ENCODE measurements at places on chromosomes 3 and 15.

DNA sequence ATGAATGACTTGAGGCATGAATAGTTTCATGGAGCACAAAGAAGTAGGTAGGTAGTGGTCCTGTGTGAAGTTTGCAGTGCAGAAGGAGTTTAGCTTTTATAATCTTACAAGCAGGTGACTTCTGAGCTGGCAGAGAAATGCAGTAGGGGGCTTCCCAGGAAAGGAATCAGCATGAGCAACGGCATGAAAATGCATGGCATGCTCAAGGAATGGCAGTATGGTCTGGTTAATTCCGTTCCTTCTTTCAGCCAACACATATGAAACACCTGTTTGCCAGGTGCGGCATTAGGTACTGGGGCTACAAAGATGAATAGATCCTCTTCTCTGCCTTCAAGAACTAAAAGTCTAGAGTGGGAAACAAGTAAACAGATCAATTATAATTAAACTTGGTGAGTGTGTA lies 138.0 kb upstream of the BHLHE40 start:
- no peak for DNase-seq

DNA sequence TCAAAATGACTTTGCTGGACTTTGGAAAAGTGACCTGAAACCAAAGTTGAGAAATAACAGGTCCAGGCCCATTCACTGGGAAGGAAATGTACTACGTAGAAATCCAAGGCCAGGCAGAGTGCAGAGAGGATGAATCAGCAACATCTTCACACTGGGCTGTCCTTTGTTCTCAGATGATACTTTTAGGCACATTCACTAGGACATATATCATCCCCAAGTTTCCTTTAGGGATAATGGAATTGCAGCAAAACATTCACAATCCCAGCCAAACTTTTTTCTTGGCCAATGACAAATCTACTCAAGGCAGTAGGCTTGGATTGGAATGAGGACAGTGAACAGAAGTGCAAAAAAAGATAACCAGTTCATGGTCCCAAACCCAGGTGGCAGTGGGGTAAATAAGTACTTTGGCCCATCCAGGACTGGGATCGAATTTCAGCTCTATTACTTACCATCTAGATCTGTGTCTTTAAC lies 75.1 kb downstream of the CLDN11 start:
- no peak for DNase-seq

DNA sequence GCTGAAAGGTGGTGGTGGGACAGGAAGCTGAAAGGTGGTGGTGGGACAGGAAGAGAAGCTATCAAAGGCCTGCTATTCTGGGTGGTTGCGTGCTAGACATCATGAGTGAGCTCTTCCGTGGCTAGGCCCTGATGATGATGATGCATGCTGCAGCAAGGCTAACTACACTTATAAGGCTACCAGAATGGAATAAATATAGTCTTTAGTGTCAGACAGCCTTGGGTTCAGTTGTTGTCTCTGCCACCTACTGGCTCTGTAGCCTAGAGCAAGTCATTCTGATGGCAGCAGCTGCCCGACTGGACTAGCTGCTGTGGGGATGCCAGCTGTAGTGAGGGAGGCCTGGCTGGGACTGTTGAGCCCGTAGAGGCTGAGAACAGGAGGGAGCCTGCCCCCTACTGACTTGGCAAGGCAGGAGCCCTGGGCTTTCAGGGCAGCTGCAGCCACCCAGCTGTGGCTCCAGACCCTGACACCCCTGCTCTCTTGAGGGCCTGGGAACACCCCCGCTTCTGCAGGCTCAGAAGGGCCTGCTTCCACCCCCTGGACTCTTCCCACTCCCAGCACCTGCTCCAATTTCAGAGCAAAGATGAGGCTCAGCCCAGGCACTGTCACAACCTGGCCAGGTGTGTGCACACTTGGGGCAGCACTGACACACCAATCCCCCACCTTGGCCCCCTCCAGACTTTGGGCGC lies 21.4 kb upstream of the ZBED2 start:
- DNase-seq: peak; percentile 59

DNA sequence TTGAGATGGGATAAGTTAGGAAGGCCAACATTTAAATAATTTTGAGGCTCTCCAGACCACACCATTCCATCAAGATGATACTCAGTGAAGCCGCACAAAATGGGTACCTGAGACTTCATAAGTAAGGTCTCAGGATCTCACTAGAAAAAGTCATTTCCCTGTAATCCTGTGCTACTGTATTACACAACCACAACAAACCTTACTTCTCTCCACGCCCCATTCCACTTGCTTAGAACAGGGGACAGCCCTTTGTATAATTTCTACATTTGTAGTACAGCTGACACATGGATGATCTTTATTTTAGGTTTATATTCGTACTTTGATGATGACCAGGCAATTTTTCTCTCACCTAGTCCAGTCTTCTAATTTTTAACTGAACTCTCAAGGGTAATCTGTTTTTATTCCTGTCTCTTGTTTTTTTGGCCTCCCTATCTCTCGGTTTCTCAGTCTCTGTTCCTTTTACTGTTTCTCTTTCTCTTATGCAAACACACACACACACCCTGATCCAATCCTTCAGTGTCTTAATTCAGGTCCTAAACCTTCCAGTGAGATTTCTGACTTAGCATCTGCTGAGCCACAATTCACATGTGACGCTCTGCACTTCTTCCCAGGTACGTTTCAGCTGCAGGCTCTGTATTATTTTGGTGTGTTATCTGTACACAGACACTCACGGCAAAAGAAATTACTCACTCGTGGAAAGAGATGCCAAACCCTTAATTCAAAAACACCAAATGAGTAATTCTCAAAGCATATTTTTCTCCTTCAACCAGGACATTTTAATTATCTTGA lies 223.2 kb upstream of the THBS1 start:
- no peak for DNase-seq

DNA sequence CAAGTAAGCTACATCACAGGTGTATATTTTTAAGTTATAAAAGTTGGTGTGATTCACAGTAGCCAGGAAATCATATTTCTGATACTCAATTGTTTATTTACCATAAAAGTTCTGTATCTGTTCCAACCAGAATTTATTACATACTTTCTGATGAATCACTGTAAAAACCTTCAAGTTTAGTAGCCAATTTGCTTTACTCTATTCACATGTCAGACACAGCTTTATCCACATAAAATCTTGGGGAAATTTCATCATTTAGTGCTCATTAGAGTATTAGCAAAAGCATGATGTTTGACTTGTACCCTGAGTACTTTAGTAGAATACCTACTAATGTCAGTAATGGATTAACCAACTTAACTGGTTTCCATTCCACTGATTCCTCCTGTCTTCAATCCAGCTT lies 249.8 kb downstream of the POLQ start:
- DNase-seq: no peak

DNA sequence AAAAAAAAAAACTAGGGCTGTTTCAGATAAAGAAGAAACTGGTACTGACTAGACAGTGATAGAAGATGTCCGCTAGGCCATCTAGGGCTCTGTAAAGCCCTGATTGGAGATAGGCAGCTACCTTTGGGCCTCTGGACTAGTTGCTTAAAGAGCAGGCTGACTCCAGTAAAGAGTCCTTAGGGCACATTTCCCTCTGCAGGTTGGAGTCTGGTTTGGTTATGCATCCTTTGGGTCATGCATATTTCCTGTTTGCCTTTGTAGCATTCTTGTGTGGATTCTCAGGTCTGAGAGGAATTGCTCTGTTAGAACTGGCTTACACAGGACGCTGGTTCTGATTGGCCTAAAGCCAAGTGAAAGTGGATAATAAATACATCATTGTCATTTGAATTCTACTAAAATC lies 165.5 kb upstream of the LRRN1 start:
- no peak for DNase-seq

- no peak for DNase-seq
Measured at GRCh38 chr3:167372138-167372537, 8.0 kb downstream of the ZBBX start.

GRCh38 chr15:39140060-39140604 lies 440.7 kb upstream of the THBS1 start:
- no peak for DNase-seq

DNA sequence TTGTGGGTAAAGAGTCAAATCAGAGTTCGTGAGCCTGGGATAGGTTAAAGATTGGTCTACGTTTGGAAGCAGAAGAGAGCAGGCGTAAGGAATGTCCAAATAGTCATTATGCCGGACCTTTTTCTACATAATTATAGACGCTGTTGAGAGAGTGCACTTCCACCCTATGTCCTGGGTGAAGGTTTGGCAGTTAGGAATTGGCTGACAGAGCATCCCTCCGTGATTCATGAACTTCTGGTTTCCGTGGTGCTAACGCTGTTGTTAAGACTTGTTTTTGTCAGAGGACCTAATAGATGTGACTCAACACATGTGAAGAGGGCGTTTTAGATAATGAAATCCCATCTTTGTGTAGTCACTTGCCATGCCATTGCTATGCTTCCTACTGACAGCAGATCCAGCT lies 1.1 kb downstream of the EAF1 start:
- DNase-seq: no peak

- no peak for DNase-seq
Measured at GRCh38 chr3:5093731-5094130, 28.4 kb upstream of the ARL8B start.

- no peak for DNase-seq
Measured at GRCh38 chr3:171377859-171378258, 82.3 kb downstream of the TNIK start.

DNA sequence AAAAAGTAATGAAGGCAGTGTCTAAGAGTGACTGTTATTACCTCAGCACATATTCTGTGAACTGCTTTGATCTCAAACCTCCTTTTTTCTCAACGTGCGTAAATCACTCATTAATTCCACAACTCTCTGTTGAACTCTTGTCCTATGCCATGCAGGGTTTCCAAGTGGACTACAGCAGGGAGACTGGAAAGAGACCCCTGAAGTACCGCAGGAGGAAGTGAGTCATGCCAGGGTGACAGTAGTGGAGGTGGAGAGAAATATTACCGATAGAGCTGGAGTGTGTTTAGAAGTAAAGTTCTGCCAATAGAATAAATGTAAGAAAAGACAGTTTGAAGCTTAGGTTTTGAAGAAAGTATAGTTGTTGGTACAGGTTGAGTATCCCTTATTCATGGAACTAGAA lies 908.9 kb downstream of the ROBO1 start:
- DNase-seq: no peak

DNA sequence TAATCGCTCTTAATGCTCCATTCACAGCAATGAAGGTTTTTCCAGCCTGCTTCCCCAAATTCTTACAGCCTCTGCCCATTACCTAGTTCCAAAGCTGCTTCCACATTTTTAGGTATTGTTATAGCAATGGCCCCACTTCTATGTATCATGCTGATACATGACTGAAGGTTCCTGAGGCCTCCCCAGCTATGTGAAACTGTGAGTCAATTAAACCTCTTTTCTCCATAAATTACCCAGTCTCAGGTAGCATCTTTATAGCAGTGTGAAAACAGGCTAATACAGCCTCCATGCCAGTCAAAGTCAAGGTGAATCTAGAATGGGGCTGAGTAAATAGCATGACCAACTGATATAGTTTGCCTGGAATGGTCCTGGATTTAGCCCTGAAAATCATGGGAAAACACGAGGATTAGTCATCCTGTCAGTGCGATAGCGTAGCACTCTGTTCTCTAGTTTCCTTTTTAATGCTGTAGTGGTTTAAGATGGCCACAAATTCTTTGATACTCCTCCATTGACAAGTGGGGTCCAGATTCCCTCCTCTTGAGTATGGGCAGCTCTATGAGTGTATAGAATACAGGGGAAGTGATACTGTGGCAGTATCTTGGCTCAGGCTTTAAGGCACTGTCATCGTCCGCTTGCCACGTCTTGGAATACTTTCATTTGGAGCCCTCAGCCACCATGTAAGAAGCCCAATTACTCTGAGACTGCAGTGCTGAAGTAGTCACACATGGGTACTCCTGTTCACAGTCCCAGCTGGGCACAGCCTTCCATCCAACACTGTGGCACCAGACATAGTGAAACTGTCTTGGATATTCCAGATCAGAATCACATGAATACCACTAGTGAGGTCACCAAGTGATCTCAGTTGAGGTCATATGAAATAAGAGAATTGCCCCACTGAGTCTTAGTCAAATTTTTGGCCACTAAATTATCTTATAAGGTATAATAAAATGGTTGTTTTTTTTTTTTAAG lies 94.0 kb upstream of the PLCL2 start:
- DNase-seq: no peak

GRCh38 chr3:188574885-188575284 lies 420.9 kb downstream of the LPP start:
- DNase-seq: no peak

- no peak for DNase-seq
Measured at GRCh38 chr15:25652704-25653103, 210.4 kb downstream of the ATP10A start.

GRCh38 chr3:158105119-158105709 lies 1.0 kb downstream of the SHOX2 start:
- DNase-seq: no peak

DNA sequence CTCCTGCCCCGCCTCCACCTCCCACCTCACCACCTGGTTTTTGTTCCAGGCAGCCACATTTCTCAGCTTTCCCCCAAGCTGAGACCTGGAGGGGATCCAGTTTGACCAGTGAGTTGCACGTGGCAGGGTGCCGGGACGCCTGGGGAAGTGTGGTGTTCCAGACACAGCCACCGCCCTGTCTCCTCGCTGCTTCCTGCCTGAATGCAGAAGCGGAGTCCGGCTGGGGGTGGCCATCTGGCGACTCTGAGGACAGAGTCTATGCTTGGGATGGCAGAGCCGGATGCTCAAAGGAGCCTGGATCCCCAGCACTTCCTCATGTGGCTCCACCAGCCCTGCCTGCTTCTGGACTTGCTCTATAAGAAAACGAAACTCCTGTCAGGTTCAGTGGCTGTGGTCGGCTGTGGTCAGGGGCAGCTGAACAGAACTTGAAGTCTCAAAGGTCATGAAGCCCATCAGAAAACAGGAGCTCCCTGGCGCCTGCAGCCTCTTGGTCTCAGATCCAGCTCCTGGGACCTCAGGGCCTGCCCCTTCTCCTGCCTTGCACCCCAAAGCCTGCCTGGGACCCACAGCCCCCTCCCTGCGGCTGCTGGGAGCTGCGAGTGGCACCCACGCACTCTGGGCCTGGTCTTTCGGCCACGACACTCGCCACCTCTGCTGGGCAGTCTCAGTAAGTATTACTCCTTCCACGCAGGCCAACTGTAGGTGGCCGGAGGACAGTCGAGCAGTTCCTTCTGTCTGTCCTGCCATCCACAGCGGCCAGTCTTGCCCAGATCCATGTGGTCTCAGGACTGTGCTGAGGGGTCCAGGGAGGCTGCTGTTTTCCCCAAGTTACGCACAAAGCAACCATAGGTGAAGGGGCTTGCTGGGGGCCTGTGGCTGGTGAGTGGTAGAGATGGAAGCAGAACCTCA lies 112.8 kb upstream of the MEF2A start:
- DNase-seq: no peak

DNA sequence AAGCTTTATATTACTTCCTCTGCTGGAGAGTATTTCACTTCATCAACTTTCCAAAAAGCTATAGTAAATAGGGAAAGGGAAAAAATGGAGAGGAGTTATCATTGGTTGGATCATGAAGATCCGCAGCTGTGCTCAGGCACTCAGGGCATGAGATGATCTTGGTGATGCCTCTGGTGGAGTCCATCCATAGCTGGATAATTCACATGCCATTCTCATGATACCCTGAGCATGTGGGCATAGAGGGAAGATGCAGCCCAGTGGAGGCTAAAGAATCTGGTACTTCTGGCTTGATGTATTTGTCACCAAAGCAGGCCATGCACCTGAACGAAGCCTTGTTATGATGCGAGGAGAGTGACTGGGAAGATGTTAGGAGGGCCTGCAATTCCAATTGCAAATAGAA lies 150.2 kb downstream of the CHST2 start:
- DNase-seq: no peak

All from activated T-cell treated with anti-CD3 and anti-CD28 coated beads for 24 hours (primary cell).